SJCRH30 (cell line): ENCODE measurements at places on chromosomes 2 and 18. TPM values are rescaled to one million over a fixed set of nuclear protein-coding genes. Genes with fewer than 3 reads are reported as not detected.
A peak's percentile ranks its signal among the peaks of the same experiment; 100 is the strongest.

- no peaks in the 10 kb centered on the region; the same call in 1 of the 2 replicates for H3K27me3 ChIP-seq
- H3K4me1 ChIP-seq, result peaks cover 18% of the 10 kb centered on the region
- peak; percentile 46 for DNase-seq
These were observed 786 bp downstream of the TET3 start for GRCh38 chr2:73985308-73986084.

DNA sequence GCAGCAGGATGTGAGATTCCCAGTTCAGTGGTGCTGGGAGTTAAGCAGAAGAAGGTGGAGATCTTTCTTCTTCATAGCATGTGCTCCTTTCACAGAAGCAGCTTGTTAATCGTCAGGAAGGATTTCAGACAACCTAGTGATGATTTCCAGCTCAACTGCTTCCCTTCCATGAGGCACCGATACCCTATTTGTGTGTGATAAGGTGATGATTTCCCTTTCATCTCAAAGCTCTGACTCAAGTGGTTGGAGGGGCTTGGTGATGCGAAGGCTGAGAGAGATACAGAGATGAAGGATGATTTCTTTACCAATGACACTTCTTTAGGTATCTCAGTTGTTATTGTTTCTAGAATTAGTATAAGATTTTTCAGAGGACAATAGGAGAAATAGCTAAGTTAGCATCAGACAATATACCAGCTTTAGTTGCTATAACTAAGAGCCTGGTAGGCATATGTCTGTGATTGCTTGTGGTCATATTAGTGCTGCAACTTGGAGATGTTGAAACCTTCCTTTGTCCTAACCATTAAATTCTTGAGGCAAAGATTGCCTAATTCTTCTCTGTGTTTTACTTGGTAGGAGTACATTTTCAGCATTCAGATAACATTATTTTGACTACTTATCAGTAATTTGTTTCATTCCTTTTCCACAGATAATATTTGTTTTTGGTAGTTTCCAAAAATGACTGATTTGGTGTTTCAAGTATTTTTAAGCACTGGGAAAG lies 111.3 kb downstream of the PLCL1 start:
- H3K4me1 ChIP-seq, result peaks cover 15% of the 10 kb centered on the region
- H3K27me3 ChIP-seq, result no peaks in the 10 kb centered on the region
- H3K4me3 ChIP-seq, result no peak overlapping the region
- no peaks in the 10 kb centered on the region for H3K36me3 ChIP-seq
- H3K27ac ChIP-seq, result no peak overlapping the region
- no peak for DNase-seq

DNA sequence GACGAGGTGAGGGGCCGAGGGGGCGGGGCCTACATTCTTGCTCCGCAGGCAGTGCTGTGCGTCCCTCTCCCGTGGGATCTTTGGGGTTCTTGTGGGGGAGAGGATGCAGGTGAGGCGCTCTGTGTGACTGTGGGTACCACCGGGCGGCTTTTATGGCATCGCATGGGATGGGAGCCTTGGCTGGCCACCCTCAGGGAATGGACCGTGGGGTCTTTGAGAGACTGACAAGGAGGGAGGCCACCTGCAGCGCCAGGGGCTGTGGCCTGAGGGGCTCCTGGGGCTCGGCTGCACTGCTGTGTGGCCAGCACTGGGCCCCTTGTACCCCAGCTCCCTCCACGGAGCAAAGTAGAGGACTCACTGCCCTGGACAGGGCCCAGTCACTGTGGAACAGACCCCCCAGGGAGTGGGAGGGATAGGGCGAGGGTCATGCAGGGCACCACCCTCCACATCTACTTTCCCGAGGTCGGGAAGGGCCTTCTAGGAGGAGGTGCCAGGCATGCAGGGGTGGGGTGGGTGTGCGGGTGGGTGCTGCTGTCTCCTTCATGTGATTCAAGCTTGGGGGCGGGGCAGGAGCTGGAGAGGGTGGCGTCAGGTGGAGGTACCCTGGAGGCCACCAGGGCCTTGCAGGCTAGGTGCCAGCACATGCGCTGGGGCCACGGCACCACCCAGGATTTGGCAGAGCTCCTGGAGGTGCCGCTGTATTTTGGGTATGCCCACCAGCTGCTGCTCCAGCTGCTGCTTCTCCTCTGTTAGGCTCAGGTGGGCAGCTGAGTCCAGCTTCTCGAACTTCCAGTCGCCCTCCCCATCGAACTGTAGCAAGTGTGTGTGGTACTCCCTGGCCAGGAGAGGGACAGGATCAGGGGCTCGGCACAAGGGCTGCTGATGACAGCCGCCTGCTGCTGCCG lies 1072.4 kb downstream of the RPIA start:
- H3K4me1 ChIP-seq, result no peaks in the 10 kb centered on the region
- no peak overlapping the region for H3K27ac ChIP-seq
- no peak for DNase-seq
- H3K27me3 ChIP-seq, result no peaks in the 10 kb centered on the region
- no peaks in the 10 kb centered on the region for H3K36me3 ChIP-seq

DNA sequence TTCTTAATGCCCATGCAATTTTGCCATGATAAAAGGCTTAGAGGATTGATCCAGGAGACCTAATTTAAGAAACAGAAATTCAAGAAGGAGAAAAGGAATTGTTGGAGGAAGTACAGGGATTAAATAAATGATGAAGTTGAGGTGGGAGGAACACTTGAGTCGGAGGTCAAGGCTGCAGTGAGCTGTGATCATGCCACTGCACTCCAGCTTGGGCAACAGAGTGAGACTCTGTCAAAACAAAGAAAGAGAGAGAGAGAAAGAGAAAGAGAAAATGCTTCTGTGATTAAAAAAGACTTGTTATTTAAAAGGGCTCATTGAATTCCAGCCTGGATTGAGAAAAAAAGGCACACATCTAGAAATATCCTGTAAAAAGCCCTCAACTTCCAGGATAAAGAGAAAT lies 123.2 kb downstream of the B3GNT2 start:
- no peak overlapping the region for H3K27ac ChIP-seq
- no peak overlapping the region for H3K4me3 ChIP-seq
- no peaks in the 10 kb centered on the region for H3K4me1 ChIP-seq
- no peaks in the 10 kb centered on the region for H3K27me3 ChIP-seq
- DNase-seq, result no peak
- no peaks in the 10 kb centered on the region for H3K36me3 ChIP-seq

- DNase-seq, result no peak
- no peak overlapping the region for H3K4me3 ChIP-seq
- H3K27me3 ChIP-seq, result no peaks in the 10 kb centered on the region
- no peaks in the 10 kb centered on the region for H3K4me1 ChIP-seq
- H3K36me3 ChIP-seq, result no peaks in the 10 kb centered on the region
- no peak overlapping the region for H3K27ac ChIP-seq
These were observed 16.6 kb downstream of the SERPINB13 start for GRCh38 chr18:63603772-63604171.

- no peaks in the 10 kb centered on the region for H3K27me3 ChIP-seq
- H3K4me3 ChIP-seq, result no peak overlapping the region
- peak; percentile 14 for DNase-seq
- H3K4me1 ChIP-seq, result peaks cover 7% of the 10 kb centered on the region
These were observed 113.0 kb downstream of the RND3 start for GRCh38 chr2:150374492-150374891.

GRCh38 chr2:42931146-42931817 lies 138.9 kb upstream of the HAAO start:
- H3K36me3 ChIP-seq, result no peaks in the 10 kb centered on the region
- H3K27me3 ChIP-seq, result no peaks in the 10 kb centered on the region
- peak overlapping the region; percentile 2; the same call in 1 of the 2 replicates for H3K27ac ChIP-seq
- H3K4me3 ChIP-seq, result no peak overlapping the region

DNA sequence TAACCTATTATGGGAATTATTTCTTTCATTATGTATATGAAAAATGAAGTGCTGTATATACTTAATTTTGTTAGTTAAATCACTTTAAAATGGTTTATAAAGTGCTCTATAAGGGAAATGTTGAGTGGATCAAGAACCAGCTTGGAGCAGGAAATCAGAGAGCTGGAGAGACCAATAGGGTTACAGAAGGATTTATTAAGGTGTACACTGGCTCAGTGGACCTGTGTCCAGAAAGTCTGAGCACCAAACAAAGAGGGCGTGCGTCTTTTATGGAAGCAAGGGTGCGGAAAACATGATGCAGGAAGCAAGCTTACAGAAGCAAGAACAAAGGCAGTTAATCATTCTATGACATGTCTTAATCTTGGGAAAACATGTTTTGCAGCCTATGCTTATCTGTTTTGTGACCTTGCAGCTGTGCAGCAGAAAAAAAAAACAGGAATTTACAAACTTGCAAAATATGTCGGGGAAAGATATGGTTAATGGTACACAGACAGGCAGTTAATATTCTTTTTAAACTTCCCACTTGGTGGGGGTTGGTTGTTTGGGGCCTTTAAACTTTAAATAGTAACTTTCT lies 65.2 kb upstream of the SLC35G4 start:
- no peaks in the 10 kb centered on the region for H3K27me3 ChIP-seq
- H3K36me3 ChIP-seq, result no peaks in the 10 kb centered on the region
- H3K27ac ChIP-seq, result no peak overlapping the region
- no peaks in the 10 kb centered on the region for H3K4me1 ChIP-seq

GRCh38 chr2:1041012-1041805 lies 90.6 kb downstream of the SNTG2 start:
- H3K4me1 ChIP-seq, result no peaks in the 10 kb centered on the region
- H3K27me3 ChIP-seq, result 0 out of 2 replicates have a peak, but pooled peaks cover 4% of the 10 kb centered on the region
- H3K27ac ChIP-seq, result no peak overlapping the region
- no peak overlapping the region for H3K4me3 ChIP-seq
- DNase-seq, result no peak

GRCh38 chr2:174335254-174335987 lies 667 bp downstream of the SP9 start:
- H3K4me3 ChIP-seq, result peak overlapping the region; percentile 72
- DNase-seq, result peak; percentile 44
- H3K36me3 ChIP-seq, result peaks cover 2% of the 10 kb centered on the region; the same call in 1 of the 2 replicates
- H3K4me1 ChIP-seq, result no peaks in the 10 kb centered on the region
- H3K27ac ChIP-seq, result peak overlapping the region; percentile 43

- H3K4me3 ChIP-seq, result no peak overlapping the region
- peaks cover 19% of the 10 kb centered on the region for H3K4me1 ChIP-seq
- DNase-seq, result no peak
- no peaks in the 10 kb centered on the region for H3K36me3 ChIP-seq
- H3K27me3 ChIP-seq, result no peaks in the 10 kb centered on the region
These were observed 98.3 kb downstream of the EPB41L5 start for GRCh38 chr2:120111193-120111592.

GRCh38 chr2:181807526-181807925 lies 84.0 kb upstream of the ITPRID2 start:
- H3K36me3 ChIP-seq, result no peaks in the 10 kb centered on the region
- H3K27me3 ChIP-seq, result no peaks in the 10 kb centered on the region
- peaks cover 6% of the 10 kb centered on the region; the same call in 1 of the 2 replicates for H3K4me1 ChIP-seq
- no peak overlapping the region for H3K4me3 ChIP-seq
- no peak overlapping the region for H3K27ac ChIP-seq

DNA sequence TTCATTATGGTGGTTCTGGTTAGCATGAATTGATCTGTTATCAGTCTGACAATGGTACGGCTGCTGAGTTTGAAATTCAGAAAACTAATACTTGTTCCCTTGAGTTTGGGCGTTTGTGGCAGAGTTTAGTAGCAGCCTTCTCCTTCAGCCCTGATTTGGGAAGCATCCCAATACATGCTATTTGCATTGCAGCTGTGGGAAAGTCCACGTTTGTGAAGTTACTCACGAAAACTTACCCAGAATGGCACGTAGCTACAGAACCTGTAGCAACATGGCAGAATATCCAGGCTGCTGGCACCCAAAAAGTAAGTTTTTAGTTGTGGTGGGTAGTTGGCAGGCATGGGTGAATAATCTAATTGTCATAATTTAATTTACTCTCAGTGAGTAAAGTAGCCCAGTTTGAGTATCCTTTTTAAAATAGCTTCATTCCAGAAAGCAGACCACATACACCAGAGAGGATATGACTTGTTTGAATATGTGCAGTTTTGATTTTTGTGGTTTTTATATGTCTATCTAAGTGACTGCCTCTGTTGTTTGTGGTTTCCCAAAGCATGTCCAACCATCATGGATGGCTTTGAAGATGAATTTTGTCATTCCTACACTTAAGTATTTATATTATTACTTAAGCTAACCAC lies 12.2 kb downstream of the DGUOK start:
- no peak for DNase-seq
- H3K27me3 ChIP-seq, result no peaks in the 10 kb centered on the region
- no peak overlapping the region for H3K4me3 ChIP-seq
- peaks cover 43% of the 10 kb centered on the region for H3K36me3 ChIP-seq
- H3K27ac ChIP-seq, result no peak overlapping the region
- no peaks in the 10 kb centered on the region for H3K4me1 ChIP-seq

GRCh38 chr2:181857483-181857882 lies 34.0 kb upstream of the ITPRID2 start:
- no peak overlapping the region for H3K27ac ChIP-seq
- no peaks in the 10 kb centered on the region for H3K36me3 ChIP-seq
- H3K27me3 ChIP-seq, result no peaks in the 10 kb centered on the region
- H3K4me3 ChIP-seq, result no peak overlapping the region
- no peaks in the 10 kb centered on the region for H3K4me1 ChIP-seq

DNA sequence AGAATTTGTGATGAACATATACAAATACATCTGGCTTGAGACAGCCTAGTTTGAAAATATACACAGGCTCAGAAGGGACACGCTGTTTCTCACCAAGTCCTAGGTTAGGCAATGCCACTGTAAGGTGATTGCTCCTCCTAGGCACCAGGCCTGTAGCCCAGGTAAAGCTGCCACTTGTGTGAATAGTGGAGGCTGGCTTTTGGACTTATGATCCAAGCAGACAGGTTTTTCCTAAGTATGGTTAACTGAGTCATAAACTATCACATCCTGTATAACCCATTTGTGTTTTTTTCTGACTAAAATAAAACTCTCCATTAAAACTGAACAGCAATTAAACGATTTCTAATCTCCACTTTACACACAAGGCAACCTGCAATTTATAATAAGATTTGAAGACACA lies 81.0 kb downstream of the SEMA4F start:
- no peak overlapping the region for H3K4me3 ChIP-seq
- peaks cover 8% of the 10 kb centered on the region for H3K4me1 ChIP-seq
- H3K27me3 ChIP-seq, result no peaks in the 10 kb centered on the region
- no peaks in the 10 kb centered on the region for H3K36me3 ChIP-seq
- H3K27ac ChIP-seq, result peak overlapping the region; percentile 14; the same call in 1 of the 2 replicates

DNA sequence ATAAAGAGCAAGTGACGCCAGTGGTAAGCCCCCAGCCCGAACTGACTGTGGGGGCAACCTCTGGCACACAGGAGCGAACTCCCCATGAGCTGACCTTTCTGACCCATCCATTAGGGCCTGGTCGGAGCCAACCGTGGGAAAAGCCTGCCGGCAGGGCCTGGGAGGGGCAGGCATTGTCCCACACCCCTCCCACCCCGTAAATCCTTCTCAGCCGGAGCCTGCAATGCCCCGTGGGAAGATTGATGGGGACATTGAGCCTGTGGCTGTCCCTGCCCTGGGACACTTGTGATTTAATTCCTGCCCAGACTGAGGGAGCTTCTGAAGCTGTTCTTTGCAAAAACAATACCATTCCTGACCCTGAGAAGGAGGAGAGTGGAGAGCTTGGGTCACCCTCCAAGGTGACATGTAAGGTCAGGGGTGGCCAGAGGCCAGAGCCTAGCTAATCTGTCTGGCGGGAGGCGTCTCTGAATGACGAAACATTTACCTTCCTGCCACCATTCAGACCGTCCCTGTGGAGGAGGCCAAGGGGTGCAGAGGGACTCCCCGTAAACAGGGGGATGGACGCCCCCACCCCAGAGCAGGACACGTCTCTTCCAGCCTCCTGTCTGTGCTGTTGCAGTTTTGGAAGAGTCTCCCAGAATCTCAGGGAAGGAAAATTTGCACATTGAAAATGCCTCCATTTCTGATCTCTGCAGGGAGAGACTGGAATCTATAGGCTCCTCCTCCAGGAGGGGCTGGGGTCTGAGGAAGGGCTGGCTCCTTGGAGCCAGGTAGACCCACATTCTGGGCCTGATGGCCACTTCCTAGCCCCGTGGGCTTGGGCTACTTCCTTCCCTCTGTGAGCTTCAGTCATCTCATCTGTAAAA lies 51.2 kb upstream of the HS6ST1 start:
- peak; percentile 1 for DNase-seq
- no peak overlapping the region for H3K27ac ChIP-seq
- H3K27me3 ChIP-seq, result no peaks in the 10 kb centered on the region
- peaks cover 32% of the 10 kb centered on the region for H3K4me1 ChIP-seq

The TEKT4 gene
- total RNA-seq, result not detected in 2 replicates

The GCG gene
- total RNA-seq, result not detected in 2 replicates

The VAPA gene
- total RNA-seq, result 154 and 164 TPM in 2 replicates

The SLC35F5 gene
- total RNA-seq, result 81.2 and 88.7 TPM in 2 replicates

The GPR45 gene
- 0.13 and 0.43 TPM in 2 replicates for total RNA-seq

The HRH4 gene
- total RNA-seq, result not detected in 2 replicates
